ENCODE measurements at places on chromosomes 16 and 17. TPM values are rescaled to one million over a fixed set of nuclear protein-coding genes. Genes with fewer than 3 reads are reported as not detected.
A peak's percentile ranks its signal among the peaks of the same experiment; 100 is the strongest.

- H3K4me1 ChIP-seq = no peaks in the 10 kb centered on the region
- H3K4me3 ChIP-seq = no peak overlapping the region
- DNase-seq = no peak
- H3K27me3 ChIP-seq = no peaks in the 10 kb centered on the region
- no peak overlapping the region for H3K27ac ChIP-seq
- H3K36me3 ChIP-seq = peaks cover 96% of the 10 kb centered on the region
Measured at GRCh38 chr16:16126896-16127295, 96.4 kb downstream of the ABCC6 start.

The TEKT1 gene
- polyA plus RNA-seq = not detected

DNA sequence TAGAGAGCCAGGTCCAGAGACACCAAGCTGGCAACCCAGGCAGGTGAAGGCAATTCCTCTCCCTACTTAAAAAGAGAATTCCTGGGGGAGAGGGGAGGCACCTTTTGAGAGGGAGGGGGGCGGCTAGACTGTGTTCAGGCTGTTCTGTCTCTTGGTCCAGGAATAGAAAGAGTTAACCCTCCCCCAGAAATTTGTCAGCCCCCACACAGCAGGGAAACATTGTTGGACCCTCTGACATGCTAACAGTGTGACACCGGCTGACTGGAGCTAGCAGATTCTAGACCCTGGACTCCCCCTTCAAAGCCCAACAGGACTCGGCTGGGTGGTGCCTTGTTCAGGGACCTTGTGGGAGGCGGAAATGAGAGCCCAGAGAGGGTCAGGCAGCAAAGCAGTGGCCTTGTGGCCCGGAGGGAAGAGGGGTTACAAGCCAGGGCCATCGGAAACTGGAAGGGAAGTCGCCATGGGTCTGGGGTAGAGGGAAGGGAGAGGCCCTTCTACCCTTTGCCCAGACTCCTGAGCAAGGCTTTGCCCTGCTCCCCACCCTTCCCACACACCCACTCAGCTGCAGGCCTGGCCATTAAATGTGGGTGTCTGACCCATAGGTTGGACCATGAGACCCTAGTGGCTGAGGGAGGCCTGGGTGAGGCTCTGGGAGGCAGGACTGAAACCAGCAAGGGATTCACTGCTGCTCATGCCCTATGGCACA is 44.6 kb downstream of the RAI1 start:
- peaks cover 23% of the 10 kb centered on the region for H3K27me3 ChIP-seq
- DNase-seq = no peak
- peaks cover 10% of the 10 kb centered on the region for H3K36me3 ChIP-seq
- H3K4me3 ChIP-seq = no peak overlapping the region
- no peak overlapping the region for H3K27ac ChIP-seq

GRCh38 chr17:65601145-65601544 is 39.7 kb upstream of the AXIN2 start:
- no peaks in the 10 kb centered on the region for H3K36me3 ChIP-seq
- no peaks in the 10 kb centered on the region for H3K4me1 ChIP-seq
- no peak overlapping the region for H3K27ac ChIP-seq
- no peaks in the 10 kb centered on the region for H3K27me3 ChIP-seq
- H3K4me3 ChIP-seq = no peak overlapping the region

The FSCN2 gene
- not detected for polyA plus RNA-seq

- no peak overlapping the region for H3K4me3 ChIP-seq
- no peaks in the 10 kb centered on the region for H3K27me3 ChIP-seq
- H3K4me1 ChIP-seq = no peaks in the 10 kb centered on the region
- H3K36me3 ChIP-seq = no peaks in the 10 kb centered on the region
Measured at GRCh38 chr16:78485917-78486257, 386.4 kb downstream of the WWOX start.

The DNAH17 gene
- 0.51 TPM for polyA plus RNA-seq

- no peak overlapping the region for H3K27ac ChIP-seq
- H3K36me3 ChIP-seq = peaks cover 23% of the 10 kb centered on the region
- H3K4me1 ChIP-seq = peaks cover 41% of the 10 kb centered on the region
- H3K4me3 ChIP-seq = no peak overlapping the region
- DNase-seq = peak; percentile 58
Measured at GRCh38 chr16:28179354-28179753, 32.4 kb downstream of the XPO6 start.

- peaks cover 48% of the 10 kb centered on the region for H3K36me3 ChIP-seq
- peaks cover 9% of the 10 kb centered on the region for H3K4me1 ChIP-seq
- H3K27ac ChIP-seq = no peak overlapping the region
- no peaks in the 10 kb centered on the region for H3K27me3 ChIP-seq
- no peak overlapping the region for H3K4me3 ChIP-seq
- no peak for DNase-seq
Measured at GRCh38 chr17:14202388-14203166, 34.1 kb downstream of the CDRT15 start.

The KRT25 gene
- polyA plus RNA-seq = not detected

The SDK2 gene
- not detected for polyA plus RNA-seq

The SPECC1 gene
- 36.0 TPM for polyA plus RNA-seq

The ABCA9 gene
- polyA plus RNA-seq = not detected

The TMEM238L gene
- not detected for polyA plus RNA-seq

GRCh38 chr17:69828087-69828486 is 246.9 kb upstream of the KCNJ16 start:
- no peaks in the 10 kb centered on the region for H3K27me3 ChIP-seq
- H3K4me1 ChIP-seq = no peaks in the 10 kb centered on the region

- no peaks in the 10 kb centered on the region for H3K27me3 ChIP-seq
- no peak overlapping the region for H3K27ac ChIP-seq
- no peak overlapping the region for H3K4me3 ChIP-seq
- H3K4me1 ChIP-seq = no peaks in the 10 kb centered on the region
Measured at GRCh38 chr16:81688182-81688581, 90.9 kb upstream of the PLCG2 start.

The PYY gene
- polyA plus RNA-seq = not detected

DNA sequence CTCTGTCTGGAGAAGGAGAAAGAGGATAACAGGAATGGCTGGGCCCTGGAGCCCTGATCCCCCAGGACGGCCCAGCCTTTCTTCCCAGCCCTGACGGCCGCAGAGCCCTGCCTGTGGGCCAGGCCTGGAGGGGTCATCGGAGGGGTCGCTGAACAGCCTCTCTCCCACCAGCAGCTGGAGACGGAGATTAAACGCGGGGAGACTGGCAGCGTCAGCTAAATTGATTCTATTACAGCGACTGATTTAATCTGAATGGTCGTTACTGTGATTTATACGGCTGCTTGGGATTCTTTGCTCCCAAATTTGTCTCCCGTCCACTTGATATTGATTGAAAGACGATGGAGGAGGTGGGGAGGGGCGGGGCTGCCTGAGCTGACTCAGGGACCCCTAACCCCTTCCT is 7.1 kb upstream of the CDH15 start:
- no peaks in the 10 kb centered on the region for H3K36me3 ChIP-seq
- H3K4me1 ChIP-seq = peaks cover 7% of the 10 kb centered on the region
- peaks cover 2% of the 10 kb centered on the region for H3K27me3 ChIP-seq
- no peak overlapping the region for H3K27ac ChIP-seq
- no peak for DNase-seq
- no peak overlapping the region for H3K4me3 ChIP-seq

DNA sequence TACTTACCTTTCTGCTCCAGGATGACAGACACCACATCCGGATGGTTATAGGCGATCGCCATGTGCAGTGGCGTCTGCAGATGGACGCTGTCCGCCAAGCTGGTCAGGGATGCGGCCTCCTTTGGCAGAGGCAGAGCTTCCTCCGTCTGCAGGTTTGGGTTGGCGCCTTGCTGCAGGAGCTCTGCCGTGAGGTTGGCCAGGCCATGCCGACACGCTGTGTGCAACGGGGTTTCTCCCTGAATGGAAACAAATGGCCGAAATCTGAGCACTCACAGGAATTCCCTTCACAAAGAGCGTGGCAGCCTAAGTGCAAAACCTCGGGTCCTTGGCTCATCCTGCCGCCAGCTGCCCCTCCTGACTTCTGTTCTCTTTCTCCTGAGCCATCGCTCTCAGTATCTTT is 41.8 kb downstream of the CYB5D2 start:
- no peak overlapping the region for H3K27ac ChIP-seq
- H3K4me1 ChIP-seq = peaks cover 6% of the 10 kb centered on the region
- peaks cover 100% of the 10 kb centered on the region for H3K36me3 ChIP-seq
- no peaks in the 10 kb centered on the region for H3K27me3 ChIP-seq
- DNase-seq = no peak

The SLC38A8 gene
- not detected for polyA plus RNA-seq

DNA sequence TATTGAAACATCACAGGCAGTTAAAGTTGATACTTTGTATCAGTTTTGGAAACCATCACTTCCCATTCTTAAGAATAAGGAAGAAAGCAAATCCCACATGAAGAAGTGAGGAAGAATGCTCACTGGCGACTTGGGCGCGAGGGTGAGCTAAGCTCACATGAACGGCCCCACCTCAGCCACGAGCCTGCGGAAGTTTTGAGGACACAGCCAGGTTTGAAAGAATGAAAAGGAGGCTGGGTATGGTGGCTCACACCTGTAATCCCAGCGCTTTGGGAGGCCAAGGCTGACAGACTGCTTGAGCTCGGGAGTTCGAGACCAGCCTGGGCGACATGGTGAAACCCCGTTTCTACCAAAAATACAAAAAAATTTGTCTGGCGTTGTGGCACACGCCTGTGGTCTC is 110.3 kb upstream of the CHMP6 start:
- H3K36me3 ChIP-seq = peaks cover 48% of the 10 kb centered on the region
- no peak overlapping the region for H3K27ac ChIP-seq
- H3K4me3 ChIP-seq = no peak overlapping the region
- DNase-seq = no peak

- H3K4me3 ChIP-seq = no peak overlapping the region
- peaks cover 61% of the 10 kb centered on the region for H3K4me1 ChIP-seq
- H3K27me3 ChIP-seq = no peaks in the 10 kb centered on the region
- H3K27ac ChIP-seq = peak overlapping the region; percentile 98
Measured at GRCh38 chr17:40095944-40096791, 4.2 kb downstream of the NR1D1 start.

DNA sequence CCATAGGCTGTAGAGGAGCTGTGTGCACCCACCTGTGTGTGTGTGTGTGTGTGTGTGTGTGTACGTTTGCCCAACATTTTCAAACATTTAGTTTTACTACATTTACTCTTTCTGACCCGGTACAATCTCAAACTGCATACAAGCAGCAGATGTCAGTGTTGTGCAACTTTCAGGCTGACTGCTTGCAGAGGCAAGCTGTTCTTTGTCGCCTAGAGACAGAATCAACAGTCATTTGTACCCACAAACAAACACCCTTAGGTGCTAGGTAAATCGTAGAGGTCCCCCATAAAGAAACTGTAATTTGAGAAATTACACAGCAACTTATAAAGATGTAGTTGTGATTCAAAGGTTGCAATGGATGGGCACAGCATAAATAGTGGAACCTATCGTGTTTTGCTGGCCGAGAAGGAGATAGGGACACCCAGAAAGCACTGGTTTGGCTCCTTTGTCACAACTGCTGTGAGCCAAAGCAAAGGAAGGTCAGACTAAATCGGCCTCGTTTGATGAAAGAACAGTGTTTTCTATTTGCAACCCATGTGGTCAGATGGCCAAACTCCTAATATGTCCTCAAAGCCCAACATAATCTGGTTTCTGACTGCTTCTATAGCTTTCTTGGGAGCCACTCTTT is 478.4 kb downstream of the TOX3 start:
- no peak overlapping the region for H3K4me3 ChIP-seq
- no peaks in the 10 kb centered on the region for H3K27me3 ChIP-seq
- no peaks in the 10 kb centered on the region for H3K36me3 ChIP-seq

GRCh38 chr17:30939051-30939689 is 17.4 kb downstream of the ADAP2 start:
- no peak for DNase-seq
- H3K27me3 ChIP-seq = no peaks in the 10 kb centered on the region
- peaks cover 65% of the 10 kb centered on the region for H3K36me3 ChIP-seq
- no peak overlapping the region for H3K4me3 ChIP-seq

The EVPLL gene
- not detected for polyA plus RNA-seq

GRCh38 chr16:69476920-69477443 is 52.6 kb downstream of the CYB5B start:
- H3K27me3 ChIP-seq = peaks cover 80% of the 10 kb centered on the region
- no peaks in the 10 kb centered on the region for H3K4me1 ChIP-seq
- no peaks in the 10 kb centered on the region for H3K36me3 ChIP-seq
- no peak overlapping the region for H3K27ac ChIP-seq
- no peak for DNase-seq
- H3K4me3 ChIP-seq = no peak overlapping the region

The KRTAP9-8 gene
- not detected for polyA plus RNA-seq

The CDH16 gene
- polyA plus RNA-seq = not detected

- no peaks in the 10 kb centered on the region for H3K4me1 ChIP-seq
- DNase-seq = no peak
- H3K27me3 ChIP-seq = no peaks in the 10 kb centered on the region
- H3K4me3 ChIP-seq = no peak overlapping the region
Measured at GRCh38 chr17:20987511-20987910, 55.3 kb downstream of the USP22 start.

- H3K27ac ChIP-seq = peak overlapping the region; percentile 98
- DNase-seq = no peak
- no peaks in the 10 kb centered on the region for H3K27me3 ChIP-seq
- H3K4me1 ChIP-seq = peaks cover 30% of the 10 kb centered on the region
- H3K36me3 ChIP-seq = peaks cover 52% of the 10 kb centered on the region
- H3K4me3 ChIP-seq = peak overlapping the region; percentile 90
Measured at GRCh38 chr16:47460359-47460710, 528 bp downstream of the ITFG1 start.

DNA sequence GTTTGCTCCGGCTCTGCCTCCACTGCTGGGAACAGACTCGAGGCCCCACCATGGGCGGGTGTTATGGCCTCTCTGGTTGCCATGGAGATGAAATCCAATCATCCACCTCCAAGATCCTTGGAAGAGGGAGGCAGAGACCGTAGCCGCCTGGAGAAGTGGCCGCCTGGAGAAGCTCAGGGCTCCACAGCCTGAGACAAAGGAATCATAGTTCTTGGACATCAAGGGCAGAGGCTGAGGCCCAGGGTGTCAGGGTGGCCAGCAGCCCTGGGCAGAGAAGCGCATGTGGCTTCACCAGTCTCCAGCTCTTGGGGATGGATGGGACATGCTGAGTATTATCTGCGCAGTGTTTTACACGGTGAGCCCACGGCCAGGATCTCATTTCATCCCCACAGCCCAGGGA is 36.2 kb downstream of the ABR start:
- H3K27ac ChIP-seq = no peak overlapping the region
- no peak for DNase-seq
- H3K4me3 ChIP-seq = no peak overlapping the region
- H3K27me3 ChIP-seq = no peaks in the 10 kb centered on the region

The TLCD1 gene
- polyA plus RNA-seq = 0.79 TPM

GRCh38 chr16:72664056-72664508 is 383.8 kb downstream of the ZFHX3 start:
- no peaks in the 10 kb centered on the region for H3K27me3 ChIP-seq
- H3K4me3 ChIP-seq = peak overlapping the region; percentile 94
- peaks cover 10% of the 10 kb centered on the region for H3K4me1 ChIP-seq
- H3K36me3 ChIP-seq = no peaks in the 10 kb centered on the region

DNA sequence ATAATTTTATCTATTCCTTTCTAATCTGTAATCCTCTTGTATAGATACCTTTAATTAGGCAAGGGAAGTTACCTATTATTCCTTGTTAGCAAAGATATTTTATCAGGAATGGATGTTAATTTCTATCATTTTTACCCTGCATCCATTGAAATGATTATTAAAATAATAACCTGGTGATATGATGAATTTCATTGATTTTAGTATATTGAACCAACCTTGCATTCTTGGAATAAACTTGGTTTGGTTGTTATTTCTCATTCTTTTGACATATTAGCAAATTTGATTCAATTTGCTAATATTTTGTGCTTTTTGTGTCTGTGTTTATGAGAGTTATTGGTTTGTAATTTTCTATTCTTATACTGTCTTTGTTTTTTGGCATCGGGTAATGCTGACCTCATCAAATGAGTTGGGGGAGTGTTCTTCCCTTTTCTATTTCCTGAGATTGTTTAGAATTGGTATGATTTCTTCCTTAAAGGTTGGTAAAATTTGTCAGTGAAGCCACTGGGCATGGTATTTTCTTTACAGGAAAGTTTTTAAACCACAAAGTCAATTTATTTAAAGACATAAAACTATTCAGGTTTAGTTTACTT is 250.4 kb upstream of the PMFBP1 start:
- no peak overlapping the region for H3K27ac ChIP-seq
- H3K27me3 ChIP-seq = no peaks in the 10 kb centered on the region
- H3K4me1 ChIP-seq = no peaks in the 10 kb centered on the region
- no peak overlapping the region for H3K4me3 ChIP-seq
- H3K36me3 ChIP-seq = peaks cover 23% of the 10 kb centered on the region

Data from CD14-positive monocyte (primary cell).